ENCODE measurements at places on chromosomes 4 and X.

GRCh38 chr4:39719804-39720580, 22.1 kb downstream of the UBE2K start:
- no peak overlapping the region for H3K27ac ChIP-seq
- DNase-seq: no peak
- peaks cover 4% of the 10 kb centered on the region for H3K36me3 ChIP-seq

DNA sequence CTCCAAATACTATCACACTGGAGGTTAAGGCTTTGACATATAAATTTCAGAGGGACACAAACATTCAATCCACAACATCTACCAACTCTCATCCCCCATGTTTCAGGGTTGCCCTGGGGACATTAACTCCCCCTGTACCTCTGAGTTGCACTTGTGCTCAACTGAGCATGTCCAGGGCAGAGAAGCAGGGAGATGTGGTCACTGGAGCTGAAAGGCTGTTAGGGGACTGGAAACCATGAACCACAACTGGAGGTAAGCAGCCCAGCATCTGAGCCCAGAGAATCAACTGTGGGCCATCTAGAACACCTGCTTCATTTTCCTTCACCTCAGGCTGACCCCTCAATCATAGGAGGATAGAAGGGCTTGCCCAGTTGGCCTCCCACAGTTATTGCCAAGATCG, 641.1 kb downstream of the MID1IP1 start:
- no peaks in the 10 kb centered on the region for H3K27me3 ChIP-seq
- H3K27ac ChIP-seq: no peak overlapping the region

DNA sequence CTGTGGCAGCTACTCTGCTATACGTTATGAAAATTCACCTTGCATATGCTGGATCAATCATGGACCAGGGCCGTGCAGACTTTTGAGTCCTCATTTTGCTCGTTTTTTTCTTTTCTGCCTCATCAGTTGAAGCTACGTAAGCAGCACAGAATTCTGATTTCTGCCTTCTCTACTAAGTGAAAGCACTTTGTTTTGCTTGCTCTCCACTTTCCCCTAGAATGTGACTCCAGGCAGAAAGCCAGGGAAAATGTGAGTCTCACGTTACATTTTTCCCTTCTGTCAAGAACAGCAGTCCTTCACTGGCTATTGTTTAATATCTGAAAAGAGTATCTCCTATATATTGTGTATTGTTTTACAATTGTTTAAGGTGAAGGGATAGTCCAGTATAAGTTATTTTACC, 1840.1 kb downstream of the PCDH7 start:
- H3K36me3 ChIP-seq: no peaks in the 10 kb centered on the region
- no peaks in the 10 kb centered on the region for H3K4me1 ChIP-seq

GRCh38 chr4:101103381-101104142, 243.8 kb downstream of the PPP3CA start:
- no peak overlapping the region for H3K4me3 ChIP-seq
- no peak for DNase-seq
- no peaks in the 10 kb centered on the region for H3K4me1 ChIP-seq
- H3K36me3 ChIP-seq: no peaks in the 10 kb centered on the region
- no peaks in the 10 kb centered on the region for H3K27me3 ChIP-seq

All from CD8-positive, alpha-beta memory T cell (primary cell).